ENCODE measurements at places on chromosomes 4 and X.

GRCh38 chr4:185227713-185228278 lies 18.4 kb downstream of the SNX25 start:
- DNase-seq = no peak

GRCh38 chrX:25968920-25969319 lies 169.2 kb upstream of the MAGEB18 start:
- DNase-seq = peak; percentile 34

GRCh38 chr4:183424109-183424744 lies 20.2 kb upstream of the CDKN2AIP start:
- DNase-seq = no peak

- DNase-seq = no peak
Observed at GRCh38 chrX:68147848-68148247, 285.4 kb downstream of the OPHN1 start.

DNA sequence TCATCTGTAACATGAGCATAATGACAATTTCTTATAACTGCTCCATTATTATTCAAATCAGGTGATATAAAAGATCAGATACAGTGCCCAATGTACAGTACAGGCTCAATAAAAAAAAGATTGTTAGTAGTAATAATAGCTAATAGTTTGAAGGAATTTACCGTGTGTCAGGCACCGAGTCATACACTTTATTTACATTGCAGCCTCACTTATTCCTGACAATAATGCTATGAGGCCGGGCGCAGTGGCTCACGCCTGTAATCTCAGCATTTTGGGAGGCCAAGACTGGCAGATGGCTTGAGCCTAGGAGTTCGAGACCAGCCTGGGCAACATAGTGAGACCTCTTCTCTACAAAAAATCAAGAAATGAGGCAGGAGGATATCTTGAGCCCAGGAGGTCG lies 10.1 kb upstream of the MAP7D3 start:
- no peak for DNase-seq

GRCh38 chr4:41992967-41993857 lies 2.9 kb downstream of the SLC30A9 start:
- no peak for DNase-seq

DNA sequence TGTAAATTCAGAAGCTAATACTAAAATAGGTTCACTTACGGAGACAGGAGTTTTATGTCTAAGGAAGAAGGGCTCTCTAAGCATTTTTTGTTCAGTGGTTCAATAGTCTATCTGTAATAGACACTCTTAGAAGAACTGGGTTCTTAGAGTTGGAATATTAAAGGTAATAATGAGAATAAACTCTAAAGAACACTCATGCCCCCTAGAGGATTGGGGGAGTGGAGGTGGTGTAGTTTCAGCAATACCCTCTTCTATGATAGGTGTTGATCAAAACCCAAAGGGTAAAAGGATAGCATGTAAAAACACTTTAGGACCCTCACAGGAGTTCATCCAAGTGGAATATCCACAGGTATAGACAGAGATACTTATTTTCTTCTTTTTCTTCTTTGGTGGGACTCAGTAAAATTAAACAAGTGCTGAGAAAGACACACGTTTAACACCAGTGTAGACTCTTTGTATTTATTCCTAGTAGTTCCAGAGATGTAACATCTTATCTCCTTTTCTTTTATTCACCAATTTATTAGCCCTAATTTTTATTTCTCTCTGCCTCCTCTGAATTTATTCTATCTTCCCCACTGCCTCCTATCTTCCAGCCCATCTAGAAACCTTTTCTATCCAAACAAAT lies 25.7 kb upstream of the MND1 start:
- peak; percentile 26 for DNase-seq

DNA sequence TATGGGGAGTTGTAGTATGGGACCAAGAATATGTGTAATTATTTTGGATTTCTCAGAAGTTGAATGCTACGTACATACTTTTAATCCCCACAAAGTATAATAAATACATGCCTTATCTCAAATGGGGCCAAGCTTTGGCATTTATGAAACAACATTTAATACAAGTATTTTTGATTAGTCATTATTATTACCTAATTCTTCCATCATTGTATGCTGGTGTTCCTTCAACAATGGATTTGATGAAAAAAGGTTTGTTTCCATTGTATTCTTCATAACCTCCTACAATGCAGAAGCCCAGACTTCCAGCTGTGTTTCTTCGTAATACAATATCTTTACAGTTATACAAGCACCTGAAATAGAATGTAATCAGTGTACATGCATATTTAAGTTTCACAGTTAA lies 83.8 kb downstream of the FIP1L1 start:
- peak; percentile 9 for DNase-seq

GRCh38 chrX:43836435-43837184 lies 45.6 kb downstream of the MAOB start:
- DNase-seq = peak; percentile 61

GRCh38 chrX:49071877-49072711 lies 1.7 kb downstream of the PRAF2 start:
- DNase-seq = no peak

DNA sequence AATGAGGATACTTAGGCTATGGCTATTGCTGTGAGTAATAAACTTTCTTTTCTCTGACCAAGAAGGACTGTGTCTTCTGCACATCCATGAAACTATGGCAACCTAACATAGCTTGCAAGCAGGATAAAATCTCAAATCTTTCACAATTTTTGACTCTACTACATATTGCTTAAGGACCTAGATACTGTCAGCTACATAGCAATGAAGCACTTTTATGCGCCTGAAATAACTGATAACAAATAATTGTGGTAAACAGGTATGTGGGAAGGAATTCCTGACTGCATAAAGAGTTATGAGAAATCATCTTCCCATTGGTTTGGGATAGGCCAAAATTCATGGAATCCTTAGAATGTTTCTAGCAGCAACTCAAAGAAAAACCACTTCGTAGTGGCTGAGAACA lies 41.2 kb upstream of the PDGFC start:
- DNase-seq = no peak

DNA sequence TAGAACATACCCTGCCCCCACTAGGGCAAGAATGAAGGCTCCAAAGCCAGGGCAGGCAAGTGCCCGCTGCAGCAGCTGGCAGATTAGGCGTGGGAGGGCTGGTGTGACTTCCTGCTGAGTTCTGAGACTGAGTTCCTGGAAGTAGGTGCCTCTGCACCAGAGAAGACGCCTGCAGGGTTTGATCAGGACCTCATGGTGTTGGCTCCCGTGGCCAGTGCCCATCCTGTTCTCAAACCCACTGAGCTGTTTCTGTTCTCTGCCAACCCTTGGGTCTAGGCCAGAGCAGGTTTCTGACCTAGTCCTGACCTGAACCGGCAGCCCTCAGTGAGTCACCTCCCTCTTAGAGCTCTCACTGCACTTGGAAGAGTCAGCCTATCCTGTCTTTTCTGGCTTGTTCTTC lies 220.7 kb downstream of the HS6ST2 start:
- no peak for DNase-seq

GRCh38 chr4:94636004-94636403 lies 121.8 kb upstream of the BMPR1B start:
- no peak for DNase-seq

GRCh38 chr4:119725688-119726330 lies 97.2 kb upstream of the PDE5A start:
- DNase-seq = no peak

DNA sequence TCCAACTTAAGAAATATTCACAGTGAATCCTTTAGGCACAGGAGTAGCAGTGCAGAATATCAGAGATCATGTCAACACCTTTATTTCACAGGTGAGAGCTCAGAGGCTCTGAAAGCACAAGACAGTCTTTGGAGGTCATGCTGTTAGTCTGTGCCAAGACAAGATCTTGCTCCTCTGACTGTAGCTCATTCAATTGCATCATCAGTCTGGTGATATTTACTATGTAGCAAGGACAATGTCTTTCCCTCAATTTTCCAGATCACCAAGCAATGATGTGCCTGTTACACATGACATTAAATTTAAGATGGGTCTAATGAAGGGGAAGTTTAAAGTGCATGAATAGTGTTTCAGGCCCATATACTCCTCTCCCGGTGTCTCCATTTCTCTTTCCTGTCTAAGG lies 277.5 kb downstream of the IL15 start:
- peak; percentile 25 for DNase-seq

DNA sequence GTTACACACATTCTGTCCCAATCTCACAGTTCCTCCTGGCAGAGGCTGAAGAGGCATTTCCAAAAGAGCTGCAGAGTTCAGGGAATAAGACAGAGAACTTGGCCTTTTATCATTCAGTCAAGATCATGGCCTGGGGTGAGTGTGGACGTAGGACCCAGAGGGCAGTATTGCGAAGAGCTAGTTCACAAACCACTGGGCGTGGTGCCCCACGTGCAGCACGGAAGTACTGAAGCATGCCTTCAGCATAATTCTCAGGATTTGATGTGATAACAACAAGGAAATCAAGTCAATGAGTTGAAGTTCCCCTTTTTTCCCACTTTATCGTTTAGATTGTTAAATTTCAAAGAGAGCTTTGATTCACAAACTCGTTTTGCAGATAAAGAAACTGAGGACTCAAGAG lies 117.7 kb downstream of the RELL1 start:
- no peak for DNase-seq

DNA sequence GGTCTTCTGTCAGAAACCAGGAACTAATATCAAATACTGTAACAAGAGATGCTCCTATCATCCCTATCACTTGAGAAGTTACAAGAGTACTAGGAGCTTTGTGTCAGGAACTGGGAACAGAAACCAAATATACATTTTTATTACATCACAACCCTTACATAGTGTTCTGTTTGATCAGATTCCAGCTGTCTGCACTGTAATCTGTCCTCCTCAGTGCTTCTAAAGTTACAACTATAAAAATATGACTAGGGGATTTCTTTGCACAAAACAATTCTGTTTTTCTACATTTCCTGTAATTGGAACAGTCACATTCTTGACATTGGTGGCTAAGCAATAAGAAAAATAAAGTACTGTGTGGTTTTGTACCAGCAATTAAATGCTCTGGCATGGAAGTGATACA lies 686.0 kb downstream of the PDHA2 start:
- no peak for DNase-seq

GRCh38 chrX:48617542-48618340 lies 20.4 kb downstream of the WDR13 start:
- DNase-seq = peak; percentile 12

GRCh38 chr4:109730619-109731545 lies 1.0 kb upstream of the PLA2G12A start:
- no peak for DNase-seq

DNA sequence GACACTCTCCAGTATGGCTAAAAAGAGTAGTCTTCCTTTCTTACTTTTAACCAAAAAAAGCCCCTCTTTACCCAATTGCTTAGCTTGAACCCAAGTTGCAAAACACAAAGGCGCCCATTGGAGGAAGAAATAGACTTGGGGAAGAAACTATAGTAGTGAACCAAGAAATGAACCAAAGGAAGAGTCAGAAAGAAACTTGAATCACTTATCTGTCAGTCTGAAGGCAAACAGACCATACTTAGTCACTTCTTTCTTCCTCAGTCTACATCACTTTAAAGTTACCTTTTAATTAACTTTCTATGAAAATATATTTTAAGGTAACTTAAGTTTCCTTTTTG lies 161.4 kb upstream of the GIMD1 start:
- DNase-seq = no peak

DNA sequence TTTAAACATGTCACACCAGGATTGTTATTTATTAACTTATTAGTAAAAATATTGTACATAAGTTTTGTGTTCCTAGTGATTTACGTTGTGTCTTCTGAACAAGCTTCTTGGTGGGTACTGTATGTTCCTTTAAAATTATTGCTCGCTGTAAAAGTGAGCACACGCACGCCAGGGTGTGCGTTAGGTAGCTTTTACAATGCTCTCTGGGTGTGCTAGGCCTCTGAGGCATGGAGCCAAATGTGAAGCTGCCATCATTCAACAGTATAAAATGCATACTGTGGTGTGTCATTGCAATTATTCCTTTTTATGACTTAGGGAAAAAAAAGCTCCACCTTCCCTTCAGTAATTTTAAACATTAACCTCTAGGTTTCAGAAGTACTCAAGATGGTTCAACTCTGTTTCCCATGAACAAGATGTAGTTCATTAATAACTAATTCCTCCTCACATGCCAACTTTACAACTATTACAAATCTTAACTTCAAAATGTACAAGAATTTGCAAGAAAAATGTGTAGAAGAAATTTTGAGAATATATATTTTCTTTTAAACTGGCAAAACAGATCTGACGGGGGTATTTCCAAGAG lies 42.4 kb downstream of the ATOH1 start:
- no peak for DNase-seq

- no peak for DNase-seq
Observed at GRCh38 chr4:67884701-67885100, 899 bp upstream of the TMPRSS11D start.

- DNase-seq = no peak
Observed at GRCh38 chr4:123050018-123050417, 127.6 kb upstream of the NUDT6 start.

DNA sequence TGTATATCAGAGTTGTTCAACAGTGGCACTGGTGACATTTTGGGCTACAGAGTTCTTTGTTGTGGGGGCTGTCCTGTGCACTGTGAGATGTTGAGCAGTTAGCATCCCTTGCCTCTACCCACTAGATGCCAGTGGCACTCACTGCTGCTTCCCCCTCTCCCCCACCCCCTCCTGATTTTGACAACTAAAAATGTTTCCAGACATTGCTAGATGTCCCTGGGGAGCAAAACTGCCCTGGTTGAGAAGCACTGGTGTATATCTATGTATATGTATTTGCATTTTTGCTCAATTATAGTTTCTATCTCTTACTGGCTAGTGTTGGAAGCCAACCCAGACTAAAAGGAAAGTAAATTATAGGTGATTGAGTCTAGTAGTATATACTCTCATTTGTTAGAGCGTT lies 2.4 kb downstream of the TMEM131L start:
- DNase-seq = no peak

GRCh38 chr4:74205046-74205445 lies 47.1 kb downstream of the MTHFD2L start:
- DNase-seq = peak; percentile 69

DNA sequence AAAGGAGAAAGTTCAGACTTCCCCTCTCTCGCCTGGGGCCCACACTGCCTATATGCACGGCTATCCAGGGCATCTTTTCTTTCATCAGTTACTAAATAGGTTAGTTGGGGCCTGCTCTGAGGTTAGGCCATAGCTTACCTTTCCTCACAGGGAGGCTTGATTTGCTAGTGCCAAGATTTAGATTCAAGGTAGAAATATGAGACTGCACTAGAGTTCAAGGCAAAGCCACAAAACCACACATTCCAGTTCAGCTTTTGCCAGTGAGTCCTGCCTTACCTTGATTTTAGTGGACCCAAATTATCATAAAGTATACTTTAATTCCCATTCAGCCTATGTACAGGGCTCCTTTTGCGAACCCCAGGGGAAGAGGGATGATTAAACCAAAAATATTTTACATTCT lies 762.8 kb downstream of the PDHA2 start:
- no peak for DNase-seq

GRCh38 chr4:183097231-183098018 lies 1.6 kb upstream of the WWC2 start:
- no peak for DNase-seq

- no peak for DNase-seq
Observed at GRCh38 chr4:17811078-17811603, 362 bp downstream of the NCAPG start.

GRCh38 chrX:74593593-74593992 lies 20.8 kb downstream of the RLIM start:
- DNase-seq = no peak
